Stimulated activated CD4-positive, alpha-beta T cell treated with anti-CD3 and anti-CD28 coated beads, Interleukin-1b, Interleukin-23, amount 100 ng/mL, for 48 hours (primary cell): ENCODE measurements at places on chromosomes 1 and 21.

DNA sequence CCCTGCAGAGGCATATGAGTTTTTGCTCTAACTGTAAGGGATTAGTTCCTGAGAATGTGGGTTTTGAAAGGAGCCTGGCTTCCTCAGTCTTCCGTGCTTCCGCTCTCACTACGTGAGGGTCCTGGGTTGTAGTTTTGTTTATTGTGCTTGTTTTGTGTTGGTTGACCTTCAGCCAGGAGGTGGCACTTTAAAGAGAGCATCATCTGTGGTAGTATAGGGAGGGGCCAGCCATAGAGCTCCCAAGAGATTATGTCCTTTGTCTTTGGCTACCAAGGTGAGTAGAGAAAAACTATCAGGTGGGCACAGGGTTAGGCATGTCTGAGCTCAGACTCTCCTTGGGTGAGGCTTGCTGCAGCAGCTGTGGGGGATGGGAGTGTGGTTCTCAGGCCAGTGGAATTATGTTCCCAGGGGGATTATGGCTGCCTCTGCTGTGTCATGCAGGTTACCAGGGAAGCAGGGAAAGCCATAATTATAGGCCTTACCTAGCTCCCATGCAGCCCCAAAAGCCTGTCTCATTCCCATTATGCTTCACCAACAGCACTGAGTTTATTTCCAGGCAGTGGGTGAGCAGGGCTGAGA lies 23.5 kb downstream of the CYP4B1 start:
- DNase-seq = no peak

DNA sequence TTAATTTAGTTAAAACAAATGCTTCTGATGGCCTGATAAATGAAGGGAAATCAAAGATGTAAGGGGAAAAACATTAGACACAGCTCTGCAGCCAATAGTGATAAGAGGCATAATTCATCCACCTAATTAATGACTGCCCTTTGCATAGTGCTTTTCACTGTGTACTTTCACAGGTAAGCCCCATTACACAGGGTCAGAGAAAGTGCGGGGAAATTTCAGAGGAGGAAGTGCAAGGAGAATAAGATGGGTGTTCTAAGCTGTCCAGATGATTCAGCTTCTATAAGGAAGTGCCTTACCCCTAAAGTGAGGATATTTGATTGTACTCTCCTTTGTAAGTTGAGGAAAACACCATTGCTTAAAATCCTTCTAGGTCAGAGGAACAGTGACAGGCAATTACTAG lies 88.0 kb downstream of the NR5A2 start:
- DNase-seq = no peak

DNA sequence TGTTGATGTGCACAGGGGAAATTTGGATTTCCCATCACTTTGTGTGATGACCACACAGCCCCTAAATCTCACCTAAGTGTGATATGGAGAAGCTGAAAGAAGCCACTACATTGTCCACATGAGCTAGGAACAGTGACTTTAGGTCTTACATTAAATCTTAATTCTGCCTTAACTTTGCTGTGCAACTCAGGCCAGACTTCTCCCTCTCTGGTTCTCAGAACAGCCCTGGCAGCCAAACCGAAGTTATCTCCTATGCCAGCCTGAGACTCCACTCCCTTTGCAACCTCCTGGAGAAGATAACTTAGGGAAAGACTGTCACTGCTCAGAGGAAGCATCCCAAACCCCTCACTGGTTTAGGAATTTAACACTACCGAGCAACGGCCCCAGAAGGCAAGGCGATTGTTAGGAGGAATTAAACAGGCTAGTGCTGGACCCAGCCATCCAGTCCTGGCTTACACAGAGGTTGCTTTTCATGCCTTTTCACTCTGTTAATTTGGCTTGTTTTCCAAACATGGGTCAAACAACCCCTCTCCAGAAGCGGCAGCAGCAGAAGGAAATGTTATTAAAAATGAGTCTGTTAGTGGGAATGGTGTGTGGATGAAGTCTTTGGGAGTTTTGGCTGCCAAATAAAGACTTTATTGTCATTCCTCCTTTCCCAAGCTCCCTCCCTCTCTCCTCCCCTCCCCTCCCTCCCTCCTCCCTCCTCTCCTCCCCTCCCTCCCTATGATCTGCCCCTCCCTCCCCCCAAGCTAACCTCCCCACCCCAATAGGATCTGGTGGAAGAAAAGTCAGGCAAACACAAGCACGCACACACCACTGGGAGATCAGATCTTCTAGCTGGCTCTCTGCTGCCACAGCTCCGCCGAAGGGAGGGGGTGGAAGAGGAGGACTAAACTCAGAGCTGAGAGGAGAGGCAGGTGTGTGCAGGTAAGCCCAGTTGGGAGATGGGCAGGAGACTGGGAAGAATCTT lies at the start of gene PRELP:
PRELP (plus strand) TSS at position 795 of the 970 bp plus-strand sequence. CDS start 7,379 bp downstream, outside the sequence.
- no peak for DNase-seq

DNA sequence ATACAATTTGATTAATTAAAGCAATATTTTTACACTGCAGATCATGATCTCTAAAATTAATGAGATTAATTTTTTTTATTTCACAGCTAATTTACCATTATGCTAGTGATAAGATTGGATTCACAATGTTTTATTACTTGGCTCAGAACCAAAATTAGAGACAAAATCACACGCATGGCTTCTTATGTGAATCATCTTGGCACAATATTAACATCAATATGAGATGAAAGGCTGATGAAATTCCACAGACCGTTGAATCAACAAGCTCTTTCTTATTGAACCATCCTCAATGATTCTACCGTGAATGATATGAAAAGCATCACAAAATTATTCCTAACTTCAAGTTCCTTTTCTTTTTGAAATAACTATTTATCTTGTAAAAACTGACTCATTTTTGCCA lies 544.9 kb downstream of the KCNT2 start:
- DNase-seq = no peak

GRCh38 chr1:84724128-84724860 lies 34.0 kb upstream of the SSX2IP start:
- DNase-seq = peak; percentile 33

DNA sequence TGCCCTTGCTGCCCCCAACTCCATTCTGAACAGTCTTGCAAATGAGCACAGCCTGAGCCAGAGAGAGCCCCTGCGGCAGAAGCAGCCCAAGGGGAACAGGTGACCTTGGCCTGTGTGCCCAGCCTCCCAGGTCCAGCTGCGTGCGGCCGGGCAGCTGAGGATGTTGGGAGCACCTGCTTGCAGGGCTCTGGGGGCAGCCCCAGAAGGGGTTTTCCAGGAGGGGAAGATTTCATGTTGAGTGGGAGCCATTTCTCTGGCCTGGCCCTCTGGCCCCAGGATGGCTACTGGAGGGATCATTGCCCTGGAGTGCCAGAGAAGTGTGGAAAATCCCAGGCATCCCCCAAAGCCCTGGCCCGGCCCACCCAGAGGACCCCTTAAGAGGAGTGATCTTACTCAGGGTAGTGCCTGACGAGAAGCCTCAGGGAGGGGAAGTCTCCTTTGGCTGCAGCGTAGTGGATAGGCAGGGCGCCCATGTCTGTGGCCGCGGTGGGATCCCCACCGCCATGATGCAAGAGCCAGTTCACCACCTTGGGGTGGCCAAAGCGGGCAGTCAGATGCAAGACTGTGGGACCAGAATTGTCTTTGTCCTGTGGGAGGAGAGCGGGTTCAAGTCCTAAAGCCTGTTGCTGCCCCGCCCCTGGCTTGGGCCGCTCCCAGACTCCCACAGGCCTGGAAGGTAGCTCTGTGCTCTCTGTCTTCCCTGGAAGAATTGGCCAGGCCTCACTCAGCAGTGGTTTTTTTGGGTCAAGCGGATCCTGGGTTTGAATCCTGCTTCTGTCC lies 20.6 kb upstream of the RNU1-4 start:
- no peak for DNase-seq

- no peak for DNase-seq
Observed at GRCh38 chr1:236144446-236145150, 2.3 kb downstream of the GPR137B start.

DNA sequence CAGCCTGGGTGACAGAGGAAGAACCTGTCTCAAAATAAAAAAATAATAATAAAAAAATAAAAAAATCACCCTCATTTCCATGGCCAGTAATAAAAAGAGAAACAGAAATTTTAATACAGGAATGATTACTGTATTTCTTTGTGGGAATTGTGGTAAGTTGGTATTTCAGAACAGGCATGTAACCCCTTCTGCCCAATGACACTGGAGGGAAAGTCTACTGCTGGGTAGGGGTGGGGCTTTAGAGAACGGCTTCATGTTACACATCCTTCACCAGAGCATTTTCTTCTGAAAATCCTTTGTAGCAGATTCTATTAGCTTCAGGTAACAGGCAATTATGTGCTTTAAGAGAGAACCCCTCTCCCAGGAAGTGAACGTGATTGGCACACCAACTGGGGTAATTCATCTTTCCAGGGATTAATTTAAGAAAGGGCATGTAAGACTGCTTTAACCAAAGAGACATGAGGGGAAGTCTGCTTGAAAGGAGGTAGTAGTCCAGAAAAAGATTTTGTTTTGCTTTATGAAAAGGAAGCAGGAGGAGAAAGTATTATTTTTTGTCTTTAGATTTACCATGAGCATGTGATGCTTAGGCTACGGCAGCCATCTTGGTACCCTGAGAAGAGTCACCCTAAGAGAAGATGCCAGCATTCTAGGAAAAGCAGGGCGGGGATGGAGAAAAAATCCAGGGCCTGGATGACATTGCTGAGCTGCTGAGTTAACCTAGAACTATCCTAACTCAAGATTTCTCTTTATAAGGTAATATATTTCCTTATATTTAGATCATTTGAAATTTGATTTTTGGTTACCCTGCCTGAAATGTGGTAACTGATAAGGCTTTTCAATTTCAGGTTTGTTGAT lies 57.7 kb upstream of the DPT start:
- DNase-seq = no peak

DNA sequence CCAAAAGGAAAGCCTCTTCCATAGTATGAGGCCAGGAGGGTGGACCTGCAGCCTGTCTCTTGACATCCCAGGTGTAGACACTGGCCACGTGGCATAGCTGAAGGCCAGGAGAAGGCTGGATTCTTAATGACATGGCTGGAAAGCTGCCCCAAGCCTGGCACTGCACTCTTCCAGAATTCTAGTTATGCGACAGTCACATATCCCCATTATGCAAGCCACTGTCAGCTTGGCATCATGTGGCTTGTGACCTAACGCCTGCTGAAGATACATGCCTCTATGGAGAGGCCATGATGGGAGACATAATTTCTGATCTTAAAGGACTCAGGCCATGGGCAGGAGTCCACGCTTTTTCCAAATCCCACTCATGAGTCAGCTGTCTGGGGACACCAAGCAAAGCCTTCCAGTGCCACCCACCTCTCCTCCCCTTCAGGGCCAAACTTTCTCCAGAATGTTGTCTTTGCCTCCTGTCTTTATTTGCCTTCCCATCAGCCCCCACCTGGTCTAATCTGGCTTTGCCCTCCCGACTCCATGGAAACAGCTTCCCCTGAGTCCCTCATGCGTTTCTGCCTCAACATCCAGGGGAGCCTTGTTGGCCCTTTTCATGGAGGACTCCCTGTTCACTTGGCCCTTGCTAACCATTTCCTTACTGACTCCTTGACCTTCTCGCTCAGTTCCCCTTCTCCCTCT lies 3.0 kb downstream of the PLA2G2A start:
- no peak for DNase-seq

- no peak for DNase-seq
Observed at GRCh38 chr1:16924919-16925477, 3.3 kb downstream of the CROCC start.

DNA sequence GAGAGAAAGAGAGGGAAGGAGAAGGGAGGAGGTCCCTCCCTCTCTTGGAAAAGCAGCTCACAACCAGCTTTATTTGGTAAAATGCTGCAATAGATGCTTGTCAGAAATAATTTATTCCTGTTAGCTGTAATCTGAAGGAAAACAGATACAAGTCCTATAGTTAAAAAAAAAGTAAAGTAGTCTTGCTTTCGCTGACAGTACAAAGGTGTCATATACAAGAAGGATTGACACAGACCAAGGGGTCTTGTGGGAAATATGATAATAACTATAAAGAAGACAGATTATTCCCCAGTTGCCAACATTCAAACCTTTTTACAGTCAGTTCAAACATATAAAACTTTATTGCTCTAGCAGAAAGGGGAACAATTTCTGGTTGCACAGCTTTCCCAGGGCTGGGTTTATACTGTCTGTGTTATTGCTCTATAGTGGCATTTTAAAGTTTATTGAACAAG lies 145.0 kb downstream of the PBX1 start:
- no peak for DNase-seq

GRCh38 chr1:196733091-196733970 lies 41.3 kb upstream of the CFHR3 start:
- DNase-seq = no peak

DNA sequence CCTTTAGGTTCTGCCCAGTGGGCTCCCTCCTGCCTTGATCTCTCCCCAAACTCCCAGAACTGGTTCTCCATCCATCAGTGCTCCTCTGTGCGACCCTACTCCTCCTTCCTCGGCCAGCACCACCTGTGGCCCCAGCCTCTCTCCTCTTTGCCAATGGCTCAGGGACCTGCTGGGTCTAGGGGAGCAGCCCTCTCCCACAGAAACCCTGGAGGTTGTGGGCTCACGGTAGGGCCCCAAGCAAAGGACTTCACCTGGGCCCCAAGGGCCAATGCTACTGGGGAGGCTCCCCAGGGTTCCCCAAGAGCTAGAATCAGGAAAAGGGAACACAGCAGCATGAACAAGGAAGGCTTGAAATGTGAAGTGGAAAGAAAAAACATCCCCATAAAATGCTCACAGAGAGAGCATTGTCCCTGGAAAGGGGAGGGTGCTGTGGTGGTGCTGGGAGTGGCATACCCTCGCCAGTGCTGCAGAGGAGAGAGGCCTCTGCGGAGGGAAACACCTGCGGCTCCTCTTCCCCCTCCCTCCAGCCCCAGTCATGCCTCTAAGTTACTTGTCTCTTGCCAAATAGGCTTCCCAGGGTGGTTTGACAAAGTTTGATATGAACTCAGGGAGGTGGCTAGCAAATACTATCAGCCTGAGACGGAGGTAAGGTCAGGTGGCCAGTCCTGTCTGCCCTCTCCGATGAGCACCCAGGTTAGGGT lies 2.5 kb downstream of the TMEM63A start:
- DNase-seq = no peak

DNA sequence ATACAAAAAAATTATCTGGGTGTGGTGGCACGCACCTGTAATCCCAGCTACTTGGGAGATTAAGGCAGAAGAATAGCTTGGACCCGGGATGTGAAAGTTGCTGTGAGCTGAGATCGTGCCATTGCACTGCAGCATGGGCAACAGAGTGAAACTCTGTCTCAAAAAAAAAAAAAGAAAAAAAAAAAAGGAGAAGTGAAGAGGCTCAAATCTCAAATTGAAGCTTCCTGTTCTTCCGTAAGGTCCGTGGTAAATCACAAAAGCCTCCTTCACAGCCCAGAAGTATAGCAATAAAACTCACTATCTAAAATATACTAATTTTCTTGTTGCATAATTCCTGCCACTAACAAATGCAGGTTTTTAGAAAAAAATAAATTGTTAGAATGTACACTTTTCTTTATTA lies 498.2 kb upstream of the BRINP3 start:
- DNase-seq = no peak

GRCh38 chr1:25537153-25537831 lies 6.1 kb upstream of the LDLRAP1 start:
- DNase-seq = no peak

- DNase-seq = no peak
Observed at GRCh38 chr21:44085491-44086321, 21.5 kb upstream of the PWP2 start.

DNA sequence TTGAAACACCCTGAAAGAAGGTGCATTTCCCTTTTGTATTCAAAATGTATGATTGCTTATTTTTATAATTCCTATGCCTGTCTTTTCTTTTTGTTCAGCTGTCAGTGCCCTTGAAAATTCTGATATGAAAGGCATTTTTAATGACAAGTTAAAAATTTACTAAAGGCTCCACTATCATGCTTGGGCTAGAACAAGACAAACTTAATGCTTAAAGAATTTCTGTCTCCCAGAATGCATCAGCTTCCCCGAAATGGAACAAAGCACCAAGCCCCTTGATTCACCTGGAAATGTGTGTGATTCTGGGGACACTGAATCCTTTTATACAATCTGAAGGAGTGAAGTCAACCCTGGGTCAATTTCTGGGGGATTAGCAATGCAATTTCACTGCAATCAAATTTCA lies 457.5 kb downstream of the LMO4 start:
- DNase-seq = no peak
